Astrocyte (in vitro differentiated cells and primary cell): ENCODE measurements at places on chromosomes 6 and 20.

- DNase-seq: no peak
Measured at GRCh38 chr20:49161428-49162152, 26.5 kb downstream of the STAU1 start.

GRCh38 chr6:67898875-67899274, 736.2 kb upstream of the ADGRB3 start:
- no peak for DNase-seq

DNA sequence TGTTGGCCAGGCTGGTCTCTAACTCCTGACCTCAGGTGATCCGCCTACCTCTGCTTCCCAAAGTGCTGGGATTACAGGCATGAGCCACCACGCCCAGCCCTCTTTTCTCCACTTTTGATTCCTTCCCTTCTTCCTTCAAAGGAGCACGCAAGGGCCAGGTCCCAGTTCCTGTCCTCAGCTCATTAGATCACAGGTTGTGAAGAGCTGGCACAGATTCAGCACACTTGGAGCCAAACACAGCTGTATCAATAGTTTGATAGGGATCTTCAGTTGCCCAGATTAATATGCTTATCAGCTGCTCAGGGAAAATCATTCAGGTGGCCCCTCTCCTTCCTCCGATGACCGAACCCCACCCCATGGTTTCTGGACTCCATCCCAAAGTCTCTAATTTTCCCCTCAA, 14.4 kb upstream of the SLC22A23 start:
- DNase-seq: no peak

GRCh38 chr20:20593447-20594170, 118.8 kb downstream of the RALGAPA2 start:
- peak; percentile 28 for DNase-seq

DNA sequence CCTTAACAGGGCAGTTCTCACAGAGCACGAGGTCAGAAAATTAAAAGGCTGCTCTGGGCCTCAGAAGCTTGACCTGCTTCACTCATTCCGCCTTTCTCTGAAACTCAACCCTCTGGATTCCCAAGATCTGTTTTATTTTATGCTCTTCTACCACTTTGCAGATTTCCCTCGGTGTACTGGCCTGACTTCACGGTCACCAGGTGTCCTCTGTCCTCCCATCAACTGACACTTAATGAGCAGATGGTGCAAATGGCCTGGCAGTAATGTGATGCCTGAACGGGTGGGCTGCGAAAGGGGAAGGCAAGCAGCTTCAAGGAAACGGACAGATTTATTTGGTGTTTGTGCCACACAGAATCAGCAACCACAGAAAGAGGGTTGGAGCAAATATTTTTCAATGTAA, 169.7 kb upstream of the TFAP2D start:
- DNase-seq: no peak

DNA sequence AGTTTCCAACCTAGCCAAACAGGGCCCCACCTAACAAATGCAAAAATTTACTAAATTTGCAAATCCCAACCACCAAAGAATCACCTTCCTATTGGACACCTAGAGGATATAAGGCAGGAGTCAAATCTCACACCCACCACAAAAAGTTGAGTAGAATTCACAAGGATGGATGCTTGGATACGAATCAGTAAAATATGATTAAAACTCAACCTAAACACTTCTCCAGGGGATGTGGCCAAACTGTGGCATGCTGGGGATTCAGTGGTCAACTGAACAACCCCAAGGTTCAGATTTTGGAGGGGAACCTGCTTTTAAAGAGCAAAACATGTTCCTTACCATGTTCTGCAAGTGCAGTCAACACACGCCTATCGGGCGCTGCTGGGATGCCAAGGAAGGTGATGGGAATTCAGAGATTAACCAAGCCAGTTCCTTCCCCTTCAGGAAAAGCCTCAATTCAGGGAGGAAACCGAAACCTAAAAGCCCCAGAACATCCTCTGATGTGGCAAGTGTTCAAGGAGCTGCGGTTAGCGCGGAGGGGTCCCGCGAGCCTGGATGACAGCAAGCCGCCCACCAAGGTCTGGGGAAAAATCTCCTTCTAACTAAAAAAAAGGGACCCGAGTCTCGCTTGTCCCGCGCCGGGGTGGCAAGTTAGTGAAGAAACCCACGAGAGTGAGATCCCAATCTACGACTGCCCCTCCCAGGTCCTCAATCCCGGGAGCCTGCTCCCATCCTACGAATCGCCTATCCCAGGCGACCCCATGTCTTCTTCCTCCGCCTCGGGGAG, 902 bp downstream of the SAMHD1 start:
- DNase-seq: no peak

GRCh38 chr6:41040101-41040939, 1.3 kb upstream of the UNC5CL start:
- peak; percentile 7 for DNase-seq

DNA sequence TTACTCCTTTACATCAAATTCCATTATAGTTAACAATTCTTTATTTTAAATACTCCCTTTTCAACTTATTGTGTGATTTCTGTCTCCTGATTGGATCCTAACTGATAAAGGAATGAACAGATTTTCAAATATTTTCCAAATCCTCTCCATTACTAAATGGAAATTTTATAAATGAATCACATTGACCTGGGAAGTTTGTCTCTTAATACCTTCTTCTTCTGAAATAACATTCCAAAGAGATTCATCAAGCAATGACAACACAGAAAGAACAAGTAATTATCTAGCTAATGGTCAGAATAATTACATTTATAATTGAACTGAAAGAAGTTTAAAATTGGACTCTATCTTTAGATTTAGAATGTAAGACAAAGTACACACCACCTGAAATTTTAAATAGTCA, 515.4 kb upstream of the PTCHD4 start:
- DNase-seq: no peak

DNA sequence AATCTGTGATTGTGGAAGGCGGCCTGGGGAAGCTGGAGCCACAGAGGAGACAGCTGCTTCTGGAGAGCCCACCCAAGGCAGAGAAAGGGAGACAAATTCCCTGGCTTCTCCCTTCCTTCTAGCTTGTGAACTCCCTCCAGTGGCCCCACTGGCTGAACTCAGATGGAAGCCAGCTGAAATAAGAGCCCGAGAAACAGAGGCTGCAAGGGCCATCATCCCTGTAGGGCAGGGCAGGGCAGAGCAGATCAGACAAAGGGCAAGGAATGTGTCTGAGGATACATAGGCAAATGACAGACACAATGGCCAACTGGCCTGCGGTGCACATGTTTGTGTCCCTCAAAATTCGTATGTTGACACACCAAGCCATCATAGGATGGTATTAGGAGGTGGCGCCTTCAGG, 25.3 kb downstream of the MDFI start:
- DNase-seq: no peak

GRCh38 chr6:30378290-30378937, 33.5 kb downstream of the RPP21 start:
- peak; percentile 5 for DNase-seq

- peak; percentile 48 for DNase-seq
Measured at GRCh38 chr6:80454661-80455365, 348.3 kb downstream of the BCKDHB start.

- no peak for DNase-seq
Measured at GRCh38 chr20:2213401-2213800, 82.4 kb upstream of the TGM3 start.

DNA sequence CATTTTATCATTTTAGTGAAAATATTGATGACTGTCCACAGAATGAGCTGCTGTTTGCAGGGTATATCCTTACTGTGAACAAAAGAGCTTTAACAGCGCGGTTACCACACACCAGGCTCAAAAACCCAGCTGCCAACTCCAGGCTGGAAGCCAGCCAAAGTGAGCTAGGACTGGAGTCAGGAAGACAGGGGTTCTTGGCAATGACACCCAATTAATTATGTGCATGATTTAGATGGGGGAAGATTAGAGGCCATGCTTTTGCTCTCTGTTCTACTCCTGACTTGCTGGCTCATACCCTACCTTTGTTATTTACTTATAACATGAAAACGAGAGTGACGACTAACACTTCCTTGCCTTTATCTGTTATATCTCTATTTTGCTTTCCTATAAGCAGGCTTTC, 128.9 kb upstream of the SHLD1 start:
- DNase-seq: peak; percentile 64

GRCh38 chr6:10599046-10599445, 77.9 kb downstream of the GCNT2 start:
- DNase-seq: no peak

- DNase-seq: no peak
Measured at GRCh38 chr6:142827991-142828390, 117.0 kb downstream of the HIVEP2 start.

- DNase-seq: no peak
Measured at GRCh38 chr6:12613811-12614210, 102.8 kb upstream of the PHACTR1 start.

- DNase-seq: no peak
Measured at GRCh38 chr6:169291646-169292337, 38.1 kb upstream of the THBS2 start.

GRCh38 chr6:86595641-86596040, 341.7 kb upstream of the HTR1E start:
- no peak for DNase-seq

GRCh38 chr6:147389463-147389862, 119.0 kb upstream of the SAMD5 start:
- no peak for DNase-seq

DNA sequence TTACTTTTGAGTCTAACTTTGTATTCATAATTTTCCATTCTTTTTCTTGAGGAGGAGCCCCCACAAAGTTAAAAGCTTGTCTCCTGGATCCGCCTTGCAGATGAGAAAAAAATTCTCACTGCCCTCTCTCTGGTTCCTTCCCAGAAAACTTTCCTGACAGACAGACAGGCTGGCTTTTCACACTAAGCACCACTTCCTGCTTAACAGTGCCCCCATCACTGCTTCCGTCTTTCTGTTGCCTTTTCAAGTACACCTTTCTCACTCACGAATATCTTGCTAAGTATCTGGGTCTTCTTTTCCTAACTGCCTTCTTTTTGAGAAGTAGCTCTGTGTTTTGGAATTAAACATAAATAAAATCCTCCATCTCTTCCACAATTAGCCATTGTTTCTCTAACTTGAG, 19.8 kb upstream of the LMBRD1 start:
- DNase-seq: no peak

- no peak for DNase-seq
Measured at GRCh38 chr6:96624957-96625356, 62.0 kb downstream of the FHL5 start.

- DNase-seq: peak; percentile 46
Measured at GRCh38 chr6:9481292-9482029, 933.4 kb downstream of the TFAP2A start.

DNA sequence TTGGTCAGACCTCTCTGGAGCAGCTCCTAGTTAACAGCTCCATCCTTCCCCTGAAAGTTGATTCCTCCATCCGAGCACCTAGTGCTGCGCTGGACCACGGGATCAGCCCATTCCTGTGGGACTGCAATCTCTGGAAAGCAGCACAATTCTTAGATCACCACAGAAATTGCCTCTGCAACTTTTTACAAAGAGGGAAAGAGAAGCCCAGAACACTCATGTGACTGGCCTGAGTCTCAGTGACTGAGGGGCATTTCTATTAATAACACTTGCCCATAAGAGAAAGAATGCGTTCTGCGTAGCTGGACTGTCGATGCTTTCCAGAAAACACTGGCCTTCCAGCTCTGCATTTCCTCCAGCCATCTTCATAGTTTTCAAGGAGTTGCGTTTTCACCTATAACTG, 18.3 kb downstream of the MPC1 start:
- DNase-seq: no peak

GRCh38 chr6:25971187-25971821, 8.7 kb downstream of the TRIM38 start:
- DNase-seq: peak; percentile 95

- DNase-seq: no peak
Measured at GRCh38 chr20:8457978-8458377, 325.9 kb downstream of the PLCB1 start.

DNA sequence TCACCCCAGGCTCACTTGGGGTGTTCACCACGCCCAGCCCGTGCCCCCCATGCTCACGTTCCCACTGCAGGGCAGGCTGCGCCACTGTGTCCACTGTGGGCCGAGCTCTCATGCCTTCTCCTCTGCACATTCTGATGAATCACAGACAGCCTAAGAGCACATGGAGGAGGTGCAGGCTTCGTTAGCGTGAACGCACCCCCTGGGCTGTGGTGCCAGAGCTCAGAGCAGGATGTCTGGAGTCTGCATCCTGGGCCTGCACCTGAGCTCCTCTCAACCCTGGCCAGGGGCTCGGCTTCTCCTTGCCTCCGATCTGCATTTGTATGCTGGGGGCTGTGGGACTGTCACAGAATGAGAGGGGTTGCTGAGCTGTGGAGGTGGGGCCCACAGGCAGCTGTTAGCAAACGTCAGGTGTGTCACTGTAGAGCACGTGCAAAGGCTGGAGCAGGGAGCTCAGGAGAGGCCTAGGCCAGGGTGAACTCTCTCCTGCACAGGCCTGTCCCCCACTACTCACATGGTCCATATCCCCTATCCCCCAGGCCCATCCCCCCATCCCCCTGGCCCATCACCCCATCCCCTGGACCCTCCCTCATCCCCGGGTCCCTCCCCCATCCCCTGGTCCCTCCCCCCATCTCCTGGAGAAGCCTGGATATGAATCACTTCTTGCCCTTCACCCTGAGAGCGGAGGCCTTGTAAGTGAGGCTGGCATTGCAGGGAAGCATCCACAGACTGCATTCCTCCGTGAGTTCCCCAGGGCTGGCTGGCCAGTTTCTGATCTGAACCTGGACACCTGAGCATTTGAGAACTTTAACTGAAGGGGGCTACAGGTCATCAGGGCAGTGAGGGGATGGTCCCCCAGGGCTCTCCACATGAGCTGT, 309.5 kb downstream of the TAF4 start:
- DNase-seq: no peak

GRCh38 chr20:20303742-20304141, 64.2 kb upstream of the INSM1 start:
- no peak for DNase-seq

GRCh38 chr6:146429831-146430230, 113.8 kb upstream of the RAB32 start:
- DNase-seq: no peak

DNA sequence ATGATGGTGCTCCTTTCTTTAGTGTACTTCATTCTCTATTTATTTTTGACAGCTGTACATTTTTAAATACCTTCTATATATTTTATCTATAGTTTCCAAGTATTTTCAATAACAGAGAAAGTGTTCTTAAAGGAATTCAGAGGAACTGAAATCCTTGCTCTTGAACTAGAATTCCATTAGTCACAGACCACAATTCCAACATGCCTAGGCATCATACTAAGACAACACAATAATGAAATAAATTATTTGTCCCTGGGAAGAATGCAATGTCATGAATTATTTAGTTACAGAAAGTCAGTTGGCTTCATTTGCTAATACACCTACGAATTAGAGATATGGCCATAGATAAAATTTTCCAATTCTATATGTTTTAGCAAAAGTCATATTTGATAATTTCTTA, 671.2 kb downstream of the EPHA7 start:
- DNase-seq: peak; percentile 1

GRCh38 chr20:32983459-32984112, 20.6 kb downstream of the SUN5 start:
- DNase-seq: no peak

- DNase-seq: peak; percentile 7
Measured at GRCh38 chr6:96391776-96392360, 129.7 kb upstream of the UFL1 start.
